CD8-positive, alpha-beta memory T cell (primary cell): ENCODE measurements at places on chromosomes 1 and 21.

DNA sequence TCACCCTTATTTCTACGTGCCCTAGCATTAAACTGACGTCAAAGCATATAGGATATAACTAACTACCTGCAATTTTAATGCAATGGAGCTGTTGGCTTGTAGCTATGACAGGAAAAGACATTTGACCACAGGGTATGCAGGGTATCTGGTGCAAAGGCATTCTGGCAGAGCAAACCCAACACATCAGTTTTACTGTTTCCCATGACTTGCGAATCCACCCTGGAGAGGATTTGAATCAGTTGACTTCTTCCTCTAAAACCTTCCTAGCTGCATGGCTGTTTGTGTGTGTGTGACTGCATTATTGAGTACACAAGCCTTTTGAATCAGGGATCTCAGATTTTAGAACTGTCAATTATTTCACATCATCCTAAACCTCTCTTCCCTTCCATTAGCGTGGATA lies 41.7 kb upstream of the SYT14 start:
- DNase-seq, result no peak

DNA sequence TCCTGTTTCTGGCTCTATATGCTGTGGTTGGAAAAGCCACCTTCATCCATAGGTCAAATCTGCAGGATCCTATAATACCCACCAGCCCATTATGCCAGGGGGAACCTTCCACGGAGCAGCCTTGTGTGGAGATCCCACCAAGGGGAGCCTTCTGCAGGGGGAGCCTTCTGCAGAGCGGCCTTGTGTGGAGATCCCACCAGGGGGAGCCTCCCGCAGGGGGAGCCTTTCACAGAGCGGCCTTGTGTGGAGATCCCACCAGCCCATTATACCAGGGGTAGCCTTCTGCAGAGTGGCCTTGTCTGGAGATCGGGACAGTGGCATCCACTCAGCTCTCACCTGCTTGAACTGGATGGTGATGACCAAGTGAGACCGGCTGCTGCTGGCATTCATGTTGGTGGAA lies 85.3 kb downstream of the SCCPDH start:
- DNase-seq, result no peak

DNA sequence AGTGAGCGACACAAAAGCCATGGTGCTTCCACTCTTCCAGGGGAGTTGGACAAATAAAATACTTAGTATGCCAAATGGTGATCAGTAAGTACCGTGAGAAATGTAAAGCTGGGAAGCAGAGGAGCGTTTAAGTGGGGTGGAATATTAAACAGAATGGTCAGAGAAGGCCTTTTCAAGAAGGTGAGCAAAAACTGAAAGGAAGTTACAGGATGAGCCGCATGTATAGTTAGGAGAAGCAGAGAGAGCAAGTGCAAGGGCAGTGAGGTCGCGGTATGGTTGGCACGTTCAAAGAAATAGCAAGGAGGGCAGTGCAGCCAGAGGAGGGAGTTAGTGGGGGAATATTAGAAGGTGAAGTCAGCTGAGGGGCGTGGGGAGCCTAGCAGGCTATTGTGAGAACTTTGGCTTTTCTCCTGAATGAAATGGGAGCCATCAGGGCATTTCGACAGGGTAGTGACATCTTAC lies 748 bp upstream of the ATP6V0B start:
- DNase-seq, result no peak

DNA sequence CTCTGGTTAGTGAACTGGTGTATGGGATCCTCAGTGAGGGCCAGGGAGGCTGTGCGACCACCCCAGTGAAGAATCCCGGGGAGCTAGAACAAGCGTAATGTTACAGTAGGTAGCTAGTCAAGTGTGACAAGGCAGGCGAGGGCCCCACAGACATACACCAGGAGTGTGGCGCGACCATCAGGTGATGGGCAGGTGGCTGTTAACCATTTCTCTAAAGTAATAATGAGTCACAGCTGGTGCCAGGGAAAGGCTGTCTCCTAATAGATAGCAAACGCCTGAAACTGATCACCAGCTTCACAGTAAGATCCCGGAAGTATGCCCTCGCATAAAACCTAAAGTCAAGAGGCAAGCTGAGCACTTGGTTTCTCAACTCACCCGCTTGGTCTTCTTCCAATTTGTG lies 40.5 kb upstream of the TARBP1 start:
- no peak for DNase-seq

- DNase-seq, result no peak
Observed at GRCh38 chr1:180927348-180927747, 14.7 kb downstream of the KIAA1614 start.
